Hepatocyte (in vitro differentiated cells): ENCODE measurements at places on chromosomes 4 and X.

DNA sequence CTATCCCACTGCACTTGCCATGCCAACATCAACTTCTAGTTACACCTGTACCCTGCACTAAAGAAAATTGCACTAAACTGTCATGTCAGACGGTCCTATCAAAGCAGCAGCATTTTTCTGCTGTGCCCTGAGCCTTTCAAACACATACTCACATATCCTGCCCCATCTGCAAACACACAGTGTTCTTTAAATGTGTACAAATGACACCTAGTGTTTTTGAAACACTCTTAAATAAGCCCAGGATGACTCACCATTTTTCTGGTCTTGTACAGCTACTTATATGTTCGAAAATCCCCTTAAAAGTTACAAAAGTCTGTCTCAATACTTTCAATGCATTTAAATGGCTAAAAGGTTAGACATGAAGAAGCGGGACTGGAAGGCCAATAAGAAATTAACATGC is 346.7 kb upstream of the PPARGC1A start:
- no peak for DNase-seq

DNA sequence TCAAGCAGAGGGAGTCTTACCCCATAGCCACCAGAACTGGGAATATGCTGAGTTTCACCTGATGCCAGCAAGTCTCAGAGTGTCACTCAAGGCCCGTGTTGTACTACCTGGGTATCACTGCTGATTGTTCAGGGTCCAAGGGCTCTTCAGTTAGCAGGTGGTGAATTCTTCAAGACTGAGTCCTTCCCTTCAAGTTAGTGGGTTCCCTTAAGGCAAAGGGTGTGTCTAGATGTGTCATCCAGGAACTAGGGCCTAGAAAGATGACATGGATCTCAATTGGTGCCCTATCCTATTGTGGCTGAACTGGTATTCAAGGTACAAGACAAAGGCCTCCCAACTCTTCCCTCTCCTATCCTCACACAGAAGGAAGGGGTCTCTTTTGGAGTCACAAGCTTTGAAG is 159.9 kb upstream of the DIPK2B start:
- no peak for DNase-seq

- no peak for DNase-seq
These were observed 176.4 kb downstream of the NLGN4X start for GRCh38 chrX:6052111-6052745.

DNA sequence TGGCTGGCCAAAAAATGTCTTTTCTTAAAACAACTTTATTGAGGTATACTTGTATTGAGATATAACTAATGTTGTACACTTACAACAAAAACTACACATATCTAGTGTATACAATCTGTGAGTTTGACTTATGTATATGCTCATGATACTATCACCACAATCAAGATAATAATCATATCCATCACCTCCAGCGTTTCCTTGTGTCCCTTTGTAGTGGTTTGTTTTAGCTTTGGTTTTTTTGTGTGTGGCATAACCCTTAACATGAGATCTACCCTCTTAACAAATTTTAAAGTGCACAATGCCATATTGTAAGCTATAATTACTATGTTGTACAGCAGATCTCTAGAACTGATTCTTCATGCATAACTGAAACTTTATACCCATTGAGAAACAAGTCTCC is 13.4 kb upstream of the PCSK1N start:
- no peak for DNase-seq

DNA sequence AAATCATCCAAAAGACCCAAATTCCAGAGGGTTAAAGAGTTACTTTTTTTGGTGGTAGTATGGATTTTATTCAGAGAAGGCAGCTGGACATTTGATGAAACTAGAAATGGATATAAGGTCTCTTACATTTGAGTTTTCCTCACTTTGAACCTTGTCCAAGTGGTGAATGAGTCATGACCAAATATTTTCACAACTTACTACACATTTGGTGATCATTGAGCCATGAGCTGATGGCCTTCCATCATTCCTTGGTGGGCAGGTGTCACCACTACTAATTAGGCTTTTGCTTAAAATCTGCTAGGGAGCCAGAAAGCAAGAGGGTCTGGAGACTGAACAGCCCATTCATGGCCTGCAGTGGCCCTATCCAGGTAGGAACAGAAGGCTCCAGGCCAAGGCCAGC is 620.2 kb upstream of the INTU start:
- DNase-seq = no peak

- no peak for DNase-seq
These were observed 32.5 kb downstream of the TSPAN5 start for GRCh38 chr4:98625920-98626319.

DNA sequence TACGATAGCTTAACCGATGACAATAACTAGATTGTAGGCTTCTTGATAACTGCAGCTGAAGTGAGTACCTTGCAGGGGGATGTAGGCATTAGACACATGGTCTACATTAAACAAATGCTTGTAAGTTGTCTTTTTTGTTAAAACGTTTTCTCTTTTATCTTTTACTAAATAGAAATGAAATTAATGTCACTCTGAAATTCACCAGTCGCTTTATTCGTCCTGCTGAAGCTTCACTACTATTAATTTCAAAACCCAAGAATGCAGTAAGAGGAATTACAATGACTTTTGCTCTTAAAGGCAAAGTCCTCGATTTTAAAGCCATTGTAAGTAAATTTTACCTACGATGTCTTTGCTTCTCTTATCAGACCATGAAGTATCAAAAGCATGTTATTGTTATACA is 239.7 kb downstream of the CFAP47 start:
- no peak for DNase-seq

GRCh38 chrX:106611317-106611678 is 480 bp upstream of the RADX start:
- DNase-seq = no peak

DNA sequence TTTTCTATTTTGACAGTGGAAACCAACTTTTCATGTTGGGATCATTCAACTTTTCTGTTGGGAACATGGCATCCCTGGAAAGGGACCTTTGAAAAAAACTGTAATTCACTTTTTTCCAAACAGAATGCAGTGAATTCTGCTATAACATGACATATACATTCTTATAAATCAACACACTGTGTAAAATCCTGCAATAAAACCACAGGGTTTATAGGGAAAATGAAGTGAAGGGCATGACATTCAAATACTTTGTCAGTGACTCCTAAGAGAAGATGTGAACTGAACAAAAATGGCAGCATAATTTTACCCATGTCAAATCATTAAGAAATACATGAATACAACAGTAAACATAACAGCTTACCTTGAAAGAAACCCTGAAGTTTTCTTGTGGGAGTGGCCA is 264.5 kb upstream of the ANKRD50 start:
- DNase-seq = no peak
